ENCODE measurements at places on chromosomes 3 and 15.

DNA sequence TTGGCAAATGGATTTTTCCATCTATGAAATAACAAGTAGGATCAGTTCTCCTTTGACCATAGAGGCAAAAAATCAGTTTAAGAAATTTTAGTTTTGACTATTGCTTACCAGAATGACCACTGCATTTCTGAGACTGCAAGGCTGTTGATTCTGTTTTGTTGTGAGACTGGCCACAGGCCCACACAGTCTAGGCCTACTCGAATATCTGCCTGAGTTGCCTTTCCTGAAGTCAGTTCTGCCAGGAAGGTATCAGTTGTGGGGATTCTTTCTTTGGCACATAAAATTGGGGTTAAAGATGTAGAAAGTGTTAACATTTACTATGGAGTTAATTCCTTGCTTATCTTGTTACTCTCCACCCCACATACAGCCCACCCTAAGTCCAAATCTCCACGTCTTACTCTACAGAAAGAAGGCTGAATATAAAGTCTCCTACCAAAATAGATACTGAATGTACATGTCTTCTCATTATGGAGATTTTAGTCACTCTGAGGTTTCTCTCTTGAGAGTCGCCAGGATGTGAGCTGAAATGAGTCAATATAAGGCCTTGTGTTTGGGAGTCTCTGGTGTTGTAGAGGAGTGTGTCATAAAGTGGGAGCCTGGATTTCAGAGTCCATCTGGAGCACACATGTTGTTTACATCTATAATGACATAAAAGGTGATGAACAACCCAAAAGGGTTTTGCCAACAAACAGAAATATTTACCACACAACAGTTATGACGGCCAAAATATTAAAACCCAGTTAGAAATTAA lies 45.0 kb upstream of the WWTR1 start:
- no peak for DNase-seq

GRCh38 chr3:177364236-177364635 lies 167.0 kb upstream of the TBL1XR1 start:
- DNase-seq, result no peak

- no peak for DNase-seq
Observed at GRCh38 chr15:86236356-86237110, 156.9 kb downstream of the AGBL1 start.

- no peak for DNase-seq
Observed at GRCh38 chr3:126934031-126934531, 48.8 kb upstream of the PLXNA1 start.

- DNase-seq, result no peak
Observed at GRCh38 chr3:16174026-16174355, 489 bp upstream of the GALNT15 start.

GRCh38 chr15:55289011-55289745 lies 435 bp downstream of the RAB27A start:
- peak; percentile 56 for DNase-seq

DNA sequence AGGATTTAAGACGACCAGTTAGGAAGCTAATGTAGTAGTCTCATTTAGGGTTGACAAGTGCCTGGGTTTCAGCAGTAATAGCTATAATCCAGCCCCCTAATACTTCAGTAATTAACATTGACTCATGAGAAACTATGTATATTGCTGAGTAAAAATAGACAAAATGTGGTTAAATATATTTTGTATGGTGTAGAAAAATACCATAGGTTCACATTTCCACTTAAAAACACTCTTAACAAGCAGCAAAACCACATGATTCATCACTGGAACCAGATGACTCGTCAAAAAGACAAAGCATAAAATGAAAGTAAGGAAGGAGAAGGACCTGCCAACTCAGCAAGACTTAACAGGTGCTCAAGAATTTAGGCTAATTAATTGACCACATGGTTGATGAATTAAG lies 288.9 kb downstream of the EFHB start:
- no peak for DNase-seq
